ENCODE measurements at places on chromosomes 1 and 21.

DNA sequence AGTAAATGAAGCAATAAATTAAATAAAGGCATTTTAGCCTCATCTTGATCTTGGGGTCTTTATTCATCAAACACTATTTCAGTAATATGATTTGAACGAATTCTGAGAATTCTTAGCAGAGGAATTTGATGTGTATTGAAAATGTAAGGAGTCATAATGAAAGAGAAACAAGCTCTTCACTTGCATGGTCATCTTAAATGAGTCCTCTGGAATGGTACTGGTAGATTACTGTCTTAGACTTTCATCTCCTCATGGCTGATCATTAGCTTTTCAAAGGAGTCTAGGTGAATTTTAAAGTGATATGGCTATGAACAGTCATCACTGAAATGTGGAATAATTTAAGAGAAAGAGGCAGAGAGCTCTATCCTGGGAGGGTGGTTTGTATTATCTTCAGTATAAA lies 30.0 kb downstream of the PRRC2C start:
- no peak for DNase-seq

DNA sequence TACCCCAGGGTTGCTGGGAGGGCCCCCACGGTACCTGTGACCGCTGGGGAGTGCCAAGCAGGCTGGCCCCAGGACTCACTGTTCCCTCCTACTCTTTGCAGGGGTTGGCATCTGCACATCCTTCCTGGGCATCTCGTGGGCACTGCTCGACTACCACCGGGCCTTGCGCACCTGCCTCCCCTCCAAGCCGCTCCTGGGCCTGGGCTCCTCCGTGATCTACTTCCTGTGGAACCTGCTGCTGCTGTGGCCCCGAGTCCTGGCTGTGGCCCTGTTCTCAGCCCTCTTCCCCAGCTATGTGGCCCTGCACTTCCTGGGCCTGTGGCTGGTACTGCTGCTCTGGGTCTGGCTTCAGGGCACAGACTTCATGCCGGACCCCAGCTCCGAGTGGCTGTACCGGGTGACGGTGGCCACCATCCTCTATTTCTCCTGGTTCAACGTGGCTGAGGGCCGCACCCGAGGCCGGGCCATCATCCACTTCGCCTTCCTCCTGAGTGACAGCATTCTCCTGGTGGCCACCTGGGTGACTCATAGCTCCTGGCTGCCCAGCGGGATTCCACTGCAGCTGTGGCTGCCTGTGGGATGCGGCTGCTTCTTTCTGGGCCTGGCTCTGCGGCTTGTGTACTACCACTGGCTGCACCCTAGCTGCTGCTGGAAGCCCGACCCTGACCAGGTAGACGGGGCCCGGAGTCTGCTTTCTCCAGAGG lies 6.8 kb downstream of the XKR8 start:
- no peak for DNase-seq

DNA sequence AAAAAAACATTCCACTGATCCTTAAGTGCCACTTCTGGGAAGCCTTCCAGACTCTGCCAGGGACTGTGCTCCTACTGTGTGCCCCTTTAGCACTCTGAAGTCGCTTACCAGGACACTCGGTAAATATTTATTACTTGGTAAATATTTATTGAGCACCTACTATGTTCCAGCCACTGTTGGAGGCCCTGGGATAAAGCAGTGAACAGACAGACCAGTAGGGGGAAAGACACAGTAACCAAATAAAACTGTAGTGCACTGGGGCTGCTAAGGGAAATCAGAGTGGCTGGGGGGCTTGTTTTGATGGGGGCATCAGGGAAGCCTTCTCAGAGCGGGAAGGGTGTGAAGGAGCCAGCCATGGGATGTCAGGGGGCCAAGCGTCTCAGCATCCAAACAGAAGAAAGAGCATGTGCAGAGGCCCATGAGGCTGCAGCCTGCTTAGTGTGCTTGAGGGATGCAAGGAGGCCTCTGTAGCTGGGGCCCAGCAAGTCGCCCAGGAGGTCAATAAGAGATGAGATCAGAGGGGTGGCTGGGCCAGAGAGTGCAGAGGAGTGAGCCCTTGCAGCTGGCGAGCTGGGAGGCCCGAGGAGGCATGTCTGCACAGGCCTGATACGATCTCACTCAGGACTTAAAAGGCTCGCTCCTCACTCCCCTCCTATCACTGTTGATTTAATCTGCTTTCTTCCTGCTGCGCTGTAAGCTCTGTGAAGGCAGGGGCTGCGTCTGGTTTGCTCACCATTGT lies 28.6 kb downstream of the KAZN start:
- no peak for DNase-seq

GRCh38 chr1:212699625-212700222 lies at the start of gene BATF3:
BATF3 (minus strand) TSS chr1:212699840; CDS start chr1:212699762, 78 bp downstream.
- DNase-seq, result peak; percentile 22

DNA sequence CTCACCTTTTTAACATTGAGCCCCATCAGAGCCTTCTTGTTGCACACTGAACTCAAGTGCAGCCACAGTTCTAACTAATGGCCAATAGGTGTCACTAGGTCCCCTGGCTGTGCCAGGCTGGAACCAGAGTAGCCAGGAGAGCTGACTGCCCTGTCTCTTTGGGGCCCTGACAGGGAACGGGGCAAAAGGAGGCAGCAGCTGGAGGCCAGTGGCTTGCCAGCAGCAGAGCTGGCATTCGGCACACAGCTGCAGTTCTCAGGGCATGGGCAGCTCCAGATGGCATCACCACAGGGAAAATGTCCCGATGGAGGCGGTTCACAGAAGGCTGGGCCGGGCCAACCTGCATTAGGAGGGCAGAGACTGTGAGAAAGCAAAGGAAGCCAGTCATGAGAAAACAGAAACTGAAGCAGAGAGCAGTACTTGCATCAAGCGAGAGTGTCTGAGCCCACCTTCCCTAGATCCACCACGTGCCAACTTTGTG lies 188.6 kb downstream of the FCRL5 start:
- DNase-seq, result peak; percentile 50

DNA sequence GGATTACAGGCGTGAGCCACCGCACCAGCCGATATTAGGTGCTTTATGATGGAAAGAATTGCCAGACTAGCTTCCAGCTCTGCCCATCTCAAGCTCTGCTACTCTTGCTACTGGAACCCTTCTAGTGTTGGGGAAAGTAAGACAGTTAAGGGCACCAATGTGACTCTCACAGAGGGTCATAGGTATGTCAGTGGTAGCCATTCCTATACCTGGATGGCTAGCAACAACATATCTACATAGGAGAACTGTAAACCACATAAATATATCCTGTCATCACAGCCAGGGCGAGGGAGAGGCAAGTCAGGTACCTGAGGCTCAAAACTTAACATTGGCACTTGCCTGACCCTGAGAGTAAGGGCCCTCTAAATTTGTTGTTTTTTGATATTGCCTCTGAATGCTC lies 1.7 kb upstream of the RHOU start:
- DNase-seq, result no peak

DNA sequence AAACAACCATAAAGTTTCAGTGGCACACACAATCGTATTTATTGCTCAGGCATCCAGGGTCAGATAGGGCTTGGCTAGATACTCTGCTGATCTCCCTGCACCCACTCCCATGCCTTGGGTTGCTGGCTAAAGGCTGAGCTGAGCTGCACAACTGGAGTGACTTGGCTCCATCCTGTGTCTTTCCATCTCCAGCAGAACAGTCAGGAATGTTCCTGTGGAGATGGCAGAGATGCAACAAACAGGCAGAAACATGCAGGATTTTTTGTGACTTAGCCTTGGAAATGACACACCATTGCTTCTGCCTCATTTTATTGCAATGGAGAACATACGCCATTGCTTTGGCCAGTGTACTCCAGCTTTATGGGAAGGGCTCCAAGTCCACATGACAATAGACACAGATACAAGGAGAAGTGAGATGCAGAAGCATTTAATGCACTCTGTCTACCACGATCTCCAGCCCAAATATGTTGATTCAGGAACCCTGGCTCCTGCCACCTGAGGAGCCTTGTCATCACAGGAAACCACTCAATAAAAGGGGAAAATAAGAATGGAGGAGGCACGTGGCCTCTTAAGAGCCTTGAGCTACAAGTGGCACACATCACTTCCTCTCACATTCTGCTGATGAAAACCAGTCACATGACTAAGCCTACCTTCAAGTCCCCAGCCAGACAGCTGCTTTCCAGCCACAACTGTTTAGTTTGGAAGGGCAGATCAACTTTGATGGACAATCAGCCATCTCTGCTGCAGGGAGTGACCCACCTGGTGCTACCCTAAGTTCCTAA lies 10.1 kb upstream of the GUCA2B start:
- DNase-seq, result no peak

DNA sequence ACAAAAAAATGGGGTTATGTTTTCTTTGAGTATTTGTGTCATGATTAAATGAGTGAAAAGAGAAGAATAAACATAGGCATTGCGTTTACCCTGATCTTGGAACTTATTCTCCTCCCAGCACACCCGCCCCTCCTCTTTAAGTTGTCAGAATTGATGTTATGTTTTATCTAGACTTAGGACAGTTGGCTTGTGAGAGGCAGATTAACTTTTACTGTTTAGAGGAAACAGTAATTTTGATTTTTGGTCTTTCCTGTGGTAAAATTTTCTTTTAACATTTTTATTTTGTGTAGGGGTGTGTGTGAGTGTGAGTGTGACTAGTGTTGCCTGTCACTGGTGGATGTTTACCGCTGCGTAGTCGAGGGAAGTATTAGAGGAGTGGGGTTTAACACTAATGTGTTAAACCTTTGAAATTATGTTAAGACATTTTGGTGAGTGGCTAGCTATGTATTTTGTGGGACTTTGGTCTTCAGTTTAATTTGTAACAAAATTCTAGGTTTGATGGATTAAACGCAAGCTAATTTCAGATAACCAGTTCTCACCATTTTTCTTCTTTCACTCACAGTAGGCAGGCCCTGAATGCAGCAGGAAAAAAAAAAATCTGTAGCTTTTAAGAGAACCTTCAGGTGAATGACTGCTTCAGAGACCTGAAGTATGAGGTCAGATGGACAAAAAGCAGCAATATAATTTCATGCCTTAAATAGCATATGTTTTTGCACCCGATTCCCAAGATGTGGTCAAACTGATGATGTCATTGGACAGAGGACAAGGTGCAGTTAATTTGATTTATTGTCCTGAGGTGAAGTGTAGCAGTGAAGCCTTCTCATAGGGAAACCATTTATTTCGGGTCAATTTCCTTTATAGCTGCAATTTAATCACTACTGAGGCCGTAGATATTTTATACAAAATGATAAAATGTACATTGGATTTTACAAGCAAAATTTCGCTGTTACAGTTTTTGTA lies 2.7 kb downstream of the POU2F1 start:
- DNase-seq, result no peak

DNA sequence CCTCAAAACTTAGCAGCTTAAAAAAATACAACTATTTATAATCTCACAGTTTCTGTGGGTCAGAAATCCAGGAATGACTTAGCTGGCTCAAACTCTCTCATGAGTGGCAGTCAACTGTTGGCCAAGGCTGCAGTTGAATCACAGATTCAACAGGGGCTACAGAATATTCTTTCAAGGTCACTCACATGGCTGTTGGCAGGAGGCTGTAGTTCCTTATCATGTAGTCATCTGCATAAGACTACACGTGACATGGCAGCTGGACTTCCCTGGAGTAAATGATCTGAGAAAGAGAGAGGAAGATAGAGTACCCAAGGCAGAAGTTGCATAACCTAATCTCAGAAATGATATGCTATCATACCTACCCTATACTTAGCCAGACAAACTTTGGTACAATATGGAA lies 75.2 kb upstream of the TSPAN2 start:
- no peak for DNase-seq

DNA sequence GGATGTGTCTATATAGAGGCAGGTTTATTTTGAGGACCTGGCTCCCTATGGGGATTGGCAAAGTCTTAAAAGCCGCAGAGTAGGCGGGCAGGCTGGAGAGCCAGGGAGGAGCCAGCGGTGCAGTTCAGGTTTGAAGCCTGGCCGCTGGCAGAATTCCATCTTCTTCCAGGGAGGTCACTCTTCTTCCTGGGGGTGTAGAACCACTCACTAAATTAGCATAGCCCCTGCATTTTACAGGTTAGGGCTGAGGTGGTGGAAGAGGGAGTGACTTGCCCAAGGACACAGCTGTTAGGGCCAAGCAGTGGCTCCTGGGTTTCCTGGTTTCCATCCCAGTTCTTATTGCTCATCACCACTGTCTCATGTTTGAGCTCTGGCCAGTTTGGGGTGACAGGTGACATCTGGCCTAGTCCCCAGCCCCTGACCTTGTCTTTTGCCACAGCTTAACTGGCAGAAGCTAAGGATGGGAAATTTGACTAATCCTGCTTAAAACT lies 1.4 kb downstream of the PINK1 start:
- peak; percentile 44 for DNase-seq

DNA sequence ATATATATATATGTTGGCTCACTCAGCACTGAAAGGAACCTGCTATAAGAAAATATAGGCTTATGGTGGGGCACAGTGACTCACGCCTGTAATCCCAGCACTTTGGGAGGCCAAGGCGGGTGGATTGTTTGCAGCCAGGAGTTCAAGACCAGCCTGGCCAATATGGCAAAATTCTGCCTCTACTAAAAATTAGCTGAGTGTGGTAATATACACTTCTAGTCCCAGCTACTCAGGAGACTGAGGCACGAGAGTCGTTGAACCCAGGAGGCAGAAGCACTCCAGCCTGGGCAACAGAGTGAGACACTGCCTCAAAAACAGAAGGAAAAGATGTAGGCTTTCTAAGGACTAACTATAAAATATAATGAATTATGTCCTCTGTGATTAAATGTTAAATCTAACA lies 14.6 kb upstream of the MUTYH start:
- DNase-seq, result no peak

DNA sequence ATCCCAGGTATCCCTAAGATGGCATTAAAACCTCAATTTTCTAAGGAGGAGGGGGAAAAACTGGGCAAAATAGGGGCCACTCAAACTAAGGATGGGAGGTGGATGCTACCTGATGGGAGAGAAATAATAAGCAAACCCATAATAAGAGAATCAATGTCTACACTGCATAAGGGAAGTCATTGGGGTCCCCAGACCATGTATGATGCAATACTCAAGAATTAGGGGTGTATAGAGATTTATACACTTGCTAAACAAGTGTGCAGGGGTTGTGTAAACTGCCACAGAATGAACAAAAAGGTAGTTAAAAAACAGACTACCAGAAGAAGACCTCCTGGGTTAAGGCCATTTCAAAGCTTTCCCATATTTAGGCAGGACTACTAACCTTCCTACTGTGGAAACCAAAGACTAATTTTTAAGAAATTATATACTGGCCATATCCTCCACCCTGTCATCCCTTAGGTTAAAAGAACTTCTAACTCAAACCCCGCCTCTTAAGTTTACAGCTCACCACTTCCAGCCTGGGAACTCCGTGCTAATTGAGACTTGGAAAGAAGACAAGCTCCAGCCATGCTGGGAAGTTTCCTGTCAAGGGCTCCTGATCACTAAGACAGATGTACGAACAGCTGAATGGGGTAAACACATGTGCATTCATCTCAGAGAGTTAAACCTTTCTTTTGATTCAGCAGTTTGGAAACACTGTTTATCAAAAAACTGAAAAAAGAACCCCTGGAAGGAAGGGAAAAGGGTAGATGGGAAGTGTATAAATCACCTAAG lies 64.4 kb upstream of the TLR5 start:
- DNase-seq, result peak; percentile 60

GRCh38 chr21:35316933-35317332 lies 267.8 kb upstream of the RUNX1 start:
- peak; percentile 51 for DNase-seq

GRCh38 chr1:63746129-63746864 lies 27.5 kb upstream of the ROR1 start:
- DNase-seq, result peak; percentile 92

All from fibroblast of skin of scalp (primary cell).